Keratinocyte (primary cell): ENCODE measurements at places on chromosomes 11 and 22.

DNA sequence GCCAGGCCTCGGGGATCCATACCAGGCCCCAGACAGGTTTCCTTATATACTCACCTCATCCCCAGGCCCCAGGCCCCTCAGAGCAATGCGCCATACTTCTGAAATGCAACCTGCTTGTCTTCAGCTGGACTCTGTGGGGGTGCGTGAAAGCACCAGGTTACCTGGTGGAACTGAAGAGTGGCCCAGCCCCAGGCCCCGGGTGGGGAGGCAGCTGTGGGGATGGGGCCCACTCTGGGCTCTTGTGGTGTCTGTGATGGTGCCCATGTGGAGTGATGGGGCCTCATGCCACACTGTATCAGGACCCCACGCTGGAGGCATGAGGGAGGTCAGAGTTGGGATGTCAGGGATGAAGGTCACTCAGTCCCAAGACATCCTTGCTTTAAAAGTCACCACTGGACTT is 999.0 kb downstream of the BRD1 start:
- no peak for DNase-seq

DNA sequence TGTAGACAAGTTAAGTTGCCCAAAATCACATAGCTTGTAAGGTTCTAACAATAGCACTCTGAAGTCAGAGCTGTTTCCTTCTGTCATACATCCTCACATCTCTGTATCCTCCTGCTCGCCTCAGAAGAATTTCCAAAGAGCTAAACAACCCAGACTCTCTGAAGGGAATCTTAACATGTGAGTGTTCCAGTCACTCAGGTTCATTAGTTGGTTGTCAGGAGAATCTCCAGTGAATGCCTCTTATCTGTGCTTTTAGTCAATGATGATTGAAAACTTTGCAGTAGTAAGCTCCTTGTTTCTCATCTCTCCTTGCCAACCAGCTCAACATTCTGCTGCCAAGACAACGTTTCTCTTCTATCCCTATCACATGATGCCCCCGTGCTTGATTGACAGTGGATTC is 195.5 kb downstream of the C11orf91 start:
- DNase-seq = no peak

DNA sequence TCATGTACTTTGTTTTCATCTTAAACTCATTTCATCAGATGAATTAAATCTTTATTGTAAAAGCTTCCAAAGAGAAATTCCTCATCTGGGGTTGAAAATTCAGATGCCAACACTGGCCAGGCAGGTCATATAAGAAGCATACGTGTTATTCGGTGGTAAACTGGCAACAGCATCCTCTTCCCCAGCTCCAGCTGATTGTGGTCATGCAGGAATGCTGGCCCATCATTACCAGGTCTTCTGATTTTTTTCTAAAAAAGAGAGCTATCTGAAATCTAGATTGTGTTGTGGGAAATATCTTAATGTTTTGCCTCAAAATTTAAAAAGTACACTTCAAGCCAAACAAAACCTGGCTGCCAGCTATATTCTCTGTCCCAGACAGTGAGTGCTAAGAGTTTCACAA is 53.6 kb downstream of the ARFGAP2 start:
- DNase-seq = no peak

GRCh38 chr22:37233751-37234631 is 10.1 kb downstream of the RAC2 start:
- DNase-seq = no peak

- DNase-seq = no peak
Measured at GRCh38 chr22:45506816-45507360, 4.2 kb downstream of the FBLN1 start.

- DNase-seq = no peak
Measured at GRCh38 chr22:48665311-48665995, 1162.2 kb downstream of the BRD1 start.

GRCh38 chr11:115965767-115966504 is 461.7 kb upstream of the CADM1 start:
- no peak for DNase-seq

DNA sequence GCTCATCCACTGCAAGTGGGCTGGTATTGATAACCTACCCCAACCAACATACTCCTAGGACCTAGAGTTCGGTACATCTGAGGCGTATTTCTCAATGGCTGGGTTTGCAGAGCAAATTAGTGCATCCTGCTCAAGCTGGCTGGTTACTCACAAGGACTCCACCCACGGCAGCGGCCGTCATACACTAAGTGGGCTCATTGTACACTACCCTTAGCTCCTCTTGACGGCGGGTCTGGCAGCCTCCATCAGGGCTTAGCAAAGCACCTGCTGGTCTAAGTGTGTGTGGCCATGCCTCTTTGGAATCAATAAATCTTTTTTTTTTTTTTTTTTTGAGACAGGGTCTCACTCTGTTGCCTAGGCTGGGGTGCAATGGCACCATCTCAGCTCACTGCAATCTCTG is 20.2 kb upstream of the KCNJ11 start:
- no peak for DNase-seq

DNA sequence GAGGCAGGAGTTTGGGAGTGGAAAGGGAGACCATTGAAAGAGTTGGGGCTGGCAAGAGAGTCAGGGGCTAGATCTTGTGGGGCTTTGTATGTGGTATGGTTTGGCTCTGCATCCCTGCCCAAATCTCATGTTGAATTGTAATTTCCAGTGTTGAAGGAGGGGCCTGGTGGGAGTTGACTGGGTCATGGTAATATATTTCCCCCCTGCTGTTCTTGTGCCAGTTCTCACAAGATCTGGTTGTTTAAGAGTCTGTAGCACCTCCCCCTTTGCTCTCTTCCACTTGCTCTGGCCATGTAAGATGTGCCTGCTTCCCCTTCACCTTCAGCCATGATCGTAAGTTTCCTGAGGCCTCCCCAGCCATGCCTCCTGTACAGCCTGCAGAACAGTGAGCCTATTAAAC is 10.1 kb upstream of the RAB3IL1 start:
- no peak for DNase-seq

DNA sequence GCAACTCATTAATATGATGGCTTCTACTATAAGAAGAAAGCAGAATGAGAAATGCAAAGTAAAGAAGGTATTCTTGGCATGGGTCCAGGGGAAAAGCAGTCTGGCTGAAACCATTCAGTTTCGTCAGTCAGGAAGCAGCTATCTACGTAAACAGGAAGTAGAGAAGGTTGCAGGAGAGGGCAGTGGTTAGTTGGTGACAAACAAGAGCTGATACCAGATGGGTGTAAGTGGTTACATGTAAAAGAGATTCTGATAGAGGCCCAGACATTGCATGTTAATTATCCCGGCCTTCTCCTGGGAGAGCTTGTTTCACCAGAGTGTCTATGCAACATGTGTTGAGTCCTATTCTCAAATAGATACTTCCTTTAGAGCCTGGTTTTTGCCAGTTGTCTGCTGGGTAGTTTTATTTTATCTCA is 58.4 kb upstream of the PSMA1 start:
- no peak for DNase-seq

DNA sequence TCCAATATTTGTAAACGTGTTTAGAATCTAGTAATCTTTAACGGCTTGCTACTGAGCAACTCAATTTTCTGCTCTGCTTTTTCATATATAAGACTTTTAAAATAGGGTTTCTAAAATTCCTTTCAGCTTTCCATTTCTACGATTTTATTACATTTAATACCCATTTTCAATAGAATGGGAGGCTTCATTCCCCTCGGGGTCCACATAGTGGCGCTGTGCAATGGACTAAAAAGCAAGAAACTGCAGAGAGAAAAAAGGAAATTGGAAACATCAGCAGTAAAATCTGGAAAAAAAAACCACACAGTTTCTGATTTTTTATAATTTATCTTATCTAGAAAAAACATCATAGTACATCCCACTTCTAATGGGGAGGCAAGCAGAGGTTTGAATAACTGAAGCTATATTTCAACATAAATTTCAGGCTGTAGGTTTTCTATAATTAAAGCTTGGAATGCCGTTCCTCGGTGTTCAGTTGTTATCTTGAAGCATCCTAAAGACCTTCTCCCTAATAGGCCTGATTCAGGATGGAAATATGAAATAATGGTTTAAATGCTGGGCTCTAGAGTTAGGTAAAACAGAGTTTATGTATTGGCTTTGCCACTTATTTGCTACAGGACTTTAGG is 18.7 kb upstream of the JHY start:
- no peak for DNase-seq

GRCh38 chr11:14445542-14446530 is 53.8 kb downstream of the COPB1 start:
- no peak for DNase-seq

- DNase-seq = no peak
Measured at GRCh38 chr11:18768472-18768901, 23.1 kb downstream of the PTPN5 start.

DNA sequence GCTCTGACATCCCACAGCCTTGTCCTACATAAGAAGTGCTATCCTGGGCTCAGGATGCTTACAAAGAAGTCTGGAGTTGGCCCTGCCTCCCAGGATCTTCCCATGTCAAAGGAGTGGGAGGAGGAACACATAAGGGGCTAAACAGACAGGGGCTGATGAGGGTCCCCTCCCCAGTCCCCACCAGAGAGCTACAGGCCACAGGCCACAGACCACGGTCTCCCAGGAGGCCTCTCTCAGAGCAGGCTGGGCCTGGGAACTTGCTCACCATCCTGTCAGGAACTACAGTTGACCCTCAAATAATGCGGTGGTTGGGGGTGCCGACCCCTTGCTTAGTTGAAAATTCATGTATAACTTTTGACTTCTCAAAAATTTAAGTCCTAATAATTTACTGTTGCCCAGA is 315.5 kb downstream of the NTM start:
- DNase-seq = no peak

GRCh38 chr11:6203327-6203726 is 2.0 kb upstream of the C11orf42 start:
- DNase-seq = no peak

- DNase-seq = no peak
Measured at GRCh38 chr11:10116588-10116987, 177.4 kb downstream of the SBF2 start.

DNA sequence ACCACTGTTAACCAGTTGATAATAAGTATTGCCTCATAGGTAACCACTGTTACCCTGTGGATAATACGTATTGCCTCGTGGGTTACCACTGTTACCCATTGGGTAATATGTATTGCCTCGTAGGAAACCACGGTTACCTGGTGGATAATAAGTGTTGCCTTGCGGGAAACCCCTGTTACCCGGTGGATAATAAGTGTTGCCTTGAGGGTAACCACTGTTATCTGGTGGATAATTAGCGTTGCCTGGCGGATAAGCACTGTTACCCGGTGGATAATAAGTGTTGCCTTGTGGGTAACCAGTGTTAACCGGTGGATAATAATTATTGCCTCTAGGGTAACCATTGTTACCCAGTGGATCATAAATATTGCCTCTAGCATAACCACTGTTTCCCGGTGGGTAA is 27.3 kb upstream of the NXPE4 start:
- DNase-seq = no peak

GRCh38 chr22:29152954-29153719 is 52.6 kb upstream of the EMID1 start:
- no peak for DNase-seq

DNA sequence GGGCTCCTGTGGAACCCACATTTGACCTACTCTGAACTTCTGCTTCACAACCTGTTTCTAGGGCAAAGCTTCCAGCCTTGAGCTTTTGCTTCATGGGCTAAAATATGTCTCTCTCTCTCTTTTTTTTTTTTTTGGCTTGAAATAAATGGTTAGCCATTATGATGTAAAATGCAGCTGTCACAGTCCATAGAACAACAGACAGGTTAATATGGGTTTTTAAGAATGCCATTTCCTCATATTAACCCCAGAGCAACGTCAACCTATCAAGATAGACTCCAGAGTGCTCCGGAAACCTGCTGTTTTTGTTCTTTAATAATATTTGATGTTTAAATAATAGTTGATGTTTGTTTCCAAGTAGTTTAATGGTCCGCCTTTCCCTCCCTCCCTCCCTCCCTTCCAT is 285.6 kb downstream of the TENM4 start:
- DNase-seq = no peak

DNA sequence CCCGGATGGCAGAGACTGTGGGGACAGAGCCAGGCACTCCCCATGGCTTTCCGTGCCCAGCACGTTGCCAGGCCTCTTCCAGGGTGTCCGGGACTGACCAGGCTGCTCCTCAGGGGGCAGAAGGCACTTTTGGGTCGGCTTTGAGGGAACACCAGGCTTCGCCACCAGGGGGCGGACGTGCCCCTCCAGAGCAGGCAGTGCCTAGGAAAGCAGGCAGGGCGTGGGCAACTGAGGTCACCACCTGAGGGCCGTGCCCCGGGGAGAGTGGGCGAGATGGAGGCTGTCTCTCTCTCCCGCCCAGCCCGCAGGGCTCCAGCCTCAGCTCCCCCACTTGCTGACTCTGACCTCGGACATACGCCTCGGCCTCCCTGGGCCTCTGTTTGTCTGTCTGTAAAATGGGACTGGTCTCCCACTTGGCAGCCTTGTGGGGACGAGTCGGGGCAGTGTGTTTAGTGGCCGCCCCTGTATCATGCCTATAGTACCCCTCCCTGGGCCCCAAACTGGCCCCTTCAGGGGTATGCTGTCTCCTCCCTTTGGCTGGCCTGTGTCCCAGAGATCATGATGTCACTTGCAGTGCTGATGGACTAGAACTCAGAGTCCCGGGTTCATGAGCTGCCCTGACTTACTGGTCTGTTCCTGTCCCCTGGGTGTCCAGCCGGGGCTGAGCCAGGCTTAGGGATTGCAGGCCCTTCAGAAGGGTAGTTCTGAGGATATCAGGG is 4.4 kb upstream of the PRR5 start:
- no peak for DNase-seq

DNA sequence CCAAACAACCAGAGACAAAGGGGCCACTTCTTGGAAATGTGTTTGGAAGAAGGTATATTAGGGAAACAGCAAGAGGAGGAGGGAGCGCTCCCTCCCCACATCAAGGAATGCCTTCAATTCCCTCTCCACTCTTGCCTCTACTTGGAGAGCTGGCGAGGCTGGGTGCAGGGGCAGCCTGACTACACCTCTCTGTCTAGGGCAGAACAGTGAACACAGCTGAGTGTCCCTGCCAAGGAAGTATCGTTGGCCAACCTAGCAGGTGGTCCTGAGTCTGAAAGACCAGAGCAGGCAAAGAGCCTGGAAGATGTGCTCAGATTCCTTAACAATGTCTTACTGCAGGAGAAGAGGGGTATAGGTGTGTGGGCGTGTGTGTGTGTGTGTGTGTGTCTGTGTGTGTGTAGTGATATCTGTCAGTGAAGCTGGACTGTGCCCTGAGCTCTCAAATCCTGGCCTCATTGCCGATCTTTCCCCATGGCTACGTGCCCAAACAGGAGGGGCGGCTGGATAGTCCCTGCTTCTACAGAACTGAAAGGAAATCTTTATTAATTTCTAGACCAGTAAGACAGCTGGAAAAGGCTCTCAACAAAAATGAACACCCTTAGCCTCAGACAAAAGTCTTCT is 46.8 kb downstream of the PAMR1 start:
- DNase-seq = no peak

DNA sequence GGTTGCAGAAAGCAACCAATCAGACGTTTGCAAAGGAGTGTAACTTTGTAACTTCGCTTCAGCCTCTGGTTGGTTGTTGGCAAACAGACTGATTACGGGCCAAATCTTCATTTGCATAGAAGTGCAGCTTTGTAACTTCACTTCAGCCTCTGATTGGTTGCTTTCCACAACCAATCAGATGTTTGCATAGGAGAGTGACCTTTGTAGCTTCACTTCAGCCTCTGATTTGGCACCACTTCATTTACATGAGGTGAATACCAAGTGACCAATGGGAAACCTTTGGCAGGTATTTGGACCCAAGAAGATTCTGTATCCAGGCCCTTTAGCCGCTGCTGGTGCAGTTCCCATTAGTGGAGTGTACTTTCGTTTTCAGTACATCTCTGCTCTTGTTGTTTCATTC is 16.0 kb downstream of the USP47 start:
- no peak for DNase-seq

GRCh38 chr11:6988506-6988905 is 31.6 kb downstream of the ZNF214 start:
- no peak for DNase-seq
